ENCODE measurements at places on chromosomes 3 and 15.

DNA sequence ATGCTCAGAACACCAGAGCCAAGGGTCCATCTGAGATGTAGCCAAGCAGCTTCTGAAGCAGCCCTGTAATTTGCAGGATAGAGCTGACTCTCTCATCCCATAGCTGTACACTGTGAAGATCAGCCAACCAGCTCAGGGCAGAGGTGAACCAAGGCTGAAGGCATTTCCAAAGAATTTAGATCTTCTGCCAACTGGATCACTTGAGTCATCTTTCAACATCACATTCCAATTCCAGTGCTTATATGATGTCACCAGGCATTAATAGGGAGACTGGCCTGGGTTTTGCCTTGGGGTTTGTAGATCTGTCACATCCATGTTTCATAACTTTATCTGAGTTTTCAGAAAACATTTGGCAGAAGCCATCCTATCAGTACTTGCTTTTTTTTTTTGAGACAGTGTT lies 98.2 kb downstream of the NR2F2 start:
- no peak for DNase-seq

DNA sequence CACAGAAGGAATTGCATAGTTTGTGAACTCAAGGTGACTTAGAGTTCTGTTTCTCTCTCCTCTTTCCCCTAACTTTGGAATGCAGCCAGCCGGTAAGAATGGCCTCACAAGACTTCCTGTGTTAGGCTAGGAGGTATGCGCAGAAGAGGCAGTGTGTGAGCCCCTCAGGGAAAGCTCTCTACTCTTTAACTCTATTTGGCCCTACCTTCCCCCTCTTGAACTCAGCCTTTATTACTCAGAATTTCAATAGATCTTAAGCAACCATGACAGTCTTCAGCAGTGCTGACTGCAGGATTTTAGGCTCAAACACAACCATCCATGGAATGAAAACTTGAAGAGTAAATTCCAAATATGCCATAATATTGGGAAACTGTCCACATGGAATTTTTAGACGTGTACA lies 209.5 kb downstream of the DTWD1 start:
- no peak for DNase-seq

DNA sequence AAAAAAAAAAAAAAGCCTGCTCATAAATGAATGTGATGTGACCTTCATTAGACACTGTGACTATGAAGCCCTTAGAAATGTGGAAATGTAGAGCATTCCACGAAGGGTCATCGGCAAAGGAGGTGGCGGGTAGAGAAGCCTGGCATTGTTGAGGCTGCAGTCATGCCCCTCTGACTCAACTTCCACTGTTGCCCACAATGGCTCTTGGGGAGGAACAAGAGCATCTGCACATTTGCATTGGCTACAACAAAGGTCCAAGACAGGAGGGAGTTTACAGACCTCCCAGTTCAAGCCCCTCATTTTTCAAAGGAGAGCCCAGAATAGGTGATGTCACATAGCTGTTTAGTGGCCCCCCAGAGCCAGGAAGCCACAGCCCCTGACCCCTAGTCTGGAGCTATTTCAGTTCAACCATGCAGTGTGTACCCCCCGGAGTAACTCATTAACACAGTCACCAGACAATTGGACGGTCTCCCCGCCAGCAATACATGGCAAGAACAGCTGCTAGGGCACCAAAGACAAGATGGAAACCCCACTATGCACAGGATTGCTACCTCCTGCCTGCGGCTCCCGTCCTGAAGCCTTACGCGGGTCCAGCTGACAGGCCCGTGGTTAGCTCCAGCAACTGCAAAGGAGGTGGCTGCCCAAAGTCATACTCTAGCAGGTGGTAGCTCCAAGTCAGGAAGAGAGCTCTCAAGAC lies 56.2 kb downstream of the SH3BP5 start:
- no peak for DNase-seq

- no peak for DNase-seq
Observed at GRCh38 chr15:75517233-75517632, 61.9 kb downstream of the PTPN9 start.

GRCh38 chr3:183283886-183284285 lies 30.8 kb downstream of the B3GNT5 start:
- DNase-seq: no peak

DNA sequence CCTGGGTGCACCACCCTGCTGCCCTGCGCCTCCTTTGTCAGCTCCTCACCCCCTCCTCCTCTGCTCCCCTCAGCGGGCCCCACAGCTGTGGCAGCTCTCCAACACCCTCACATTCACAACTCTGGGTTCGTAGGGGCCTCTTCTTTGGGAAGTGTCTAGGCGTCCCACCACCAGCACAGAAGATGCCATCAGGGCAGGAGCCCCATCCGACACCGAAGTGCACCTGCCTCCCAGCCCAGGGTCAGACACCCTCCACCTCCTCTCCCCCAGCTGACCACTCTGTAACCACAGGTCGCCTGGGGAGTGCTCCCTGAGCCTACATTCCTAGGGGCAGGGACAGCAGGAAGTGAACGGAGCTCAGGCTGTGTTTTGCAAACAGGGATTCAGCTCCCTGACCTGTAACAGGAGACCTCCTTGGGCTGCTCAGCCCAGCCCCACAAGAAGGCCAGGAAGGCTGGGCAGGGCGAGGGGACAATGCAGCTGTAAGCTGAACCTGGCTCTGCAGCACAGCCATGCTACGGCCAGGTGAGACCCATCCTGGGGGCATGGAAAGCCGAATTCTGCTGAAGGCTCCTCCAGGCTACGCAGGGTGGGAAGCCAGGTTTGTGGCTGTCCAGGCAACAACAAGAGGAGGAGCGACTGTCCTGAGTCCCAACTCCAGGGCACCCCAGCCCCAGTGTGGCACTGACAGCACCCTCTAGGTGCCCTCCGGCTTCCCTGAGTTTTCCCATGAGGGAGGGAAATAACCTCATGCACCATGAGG lies 269.0 kb downstream of the GOLGA6L6 start:
- no peak for DNase-seq

DNA sequence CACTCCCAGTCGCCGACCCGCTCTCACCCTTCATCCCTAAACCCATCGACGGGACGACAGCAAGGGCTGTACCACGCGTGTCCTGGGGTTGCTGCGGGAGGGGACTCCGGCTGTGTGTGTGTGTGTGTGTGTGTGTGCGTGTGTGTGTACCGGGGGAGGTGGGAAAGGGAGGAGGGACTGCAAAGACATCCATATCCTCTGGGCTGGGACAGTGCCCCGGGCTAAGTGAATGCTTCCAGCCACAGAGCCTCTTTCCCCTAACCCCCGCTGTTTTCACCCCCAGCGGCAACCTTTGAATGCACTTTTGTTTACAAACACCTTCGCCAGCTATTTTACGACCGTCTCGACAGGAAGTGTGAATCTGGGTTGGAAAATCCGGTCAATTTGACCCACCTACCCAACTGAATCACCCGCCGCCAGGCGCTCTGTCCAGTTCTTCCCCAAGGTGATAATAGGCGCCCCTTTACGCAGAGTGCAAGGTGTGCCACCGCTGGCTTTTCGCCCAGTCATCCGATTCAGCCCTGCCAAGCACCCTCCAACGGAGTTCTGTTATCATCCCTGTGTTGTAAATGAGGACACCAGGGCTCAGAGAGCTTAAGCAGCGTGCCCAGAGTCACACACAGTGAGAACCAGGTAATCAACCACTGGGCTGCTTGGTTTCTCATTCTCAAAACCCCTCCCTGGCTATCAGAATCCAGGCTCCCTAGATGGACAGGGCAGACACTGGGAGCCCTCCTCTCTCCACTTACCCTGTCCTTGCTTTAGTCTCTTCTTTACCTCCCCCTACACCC lies 739 bp upstream of the AMOTL2 start:
- DNase-seq: no peak

DNA sequence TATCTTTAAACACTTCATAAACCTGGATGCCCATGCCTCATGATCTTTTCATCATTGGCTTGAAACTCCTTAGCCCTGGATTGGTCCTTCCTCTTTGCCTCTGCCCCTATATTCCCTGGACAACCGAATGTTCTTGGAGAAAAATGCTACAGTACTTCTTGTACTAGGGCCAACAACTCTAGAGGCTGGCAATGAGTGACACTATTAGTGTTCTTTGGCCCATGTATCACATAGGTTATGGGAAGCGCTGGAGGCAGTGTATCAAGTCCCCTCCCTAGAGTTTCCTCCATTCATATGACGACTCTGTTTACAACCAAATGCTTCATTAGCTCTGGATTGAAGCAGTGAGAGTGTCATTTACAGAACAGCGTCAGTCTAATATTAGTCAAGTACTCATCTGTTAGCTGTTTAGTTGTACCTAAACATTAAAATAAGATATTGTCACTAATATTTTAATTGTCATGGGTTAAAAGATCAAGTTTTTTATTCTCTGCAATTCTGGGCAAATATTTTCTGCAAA lies 66.4 kb upstream of the MYO5C start:
- DNase-seq: no peak

Data from stimulated activated CD8-positive, alpha-beta memory T cell treated with anti-CD3 and anti-CD28 coated beads, Interleukin-4, amount 100 ng/mL, for 48 hours (primary cell).